Globus pallidus (tissue), 1 donor: ENCODE measurements at places on chromosomes 11 and 22.

GRCh38 chr11:28257761-28258160 lies 149.6 kb downstream of the METTL15 start:
- DNase-seq: no peak

DNA sequence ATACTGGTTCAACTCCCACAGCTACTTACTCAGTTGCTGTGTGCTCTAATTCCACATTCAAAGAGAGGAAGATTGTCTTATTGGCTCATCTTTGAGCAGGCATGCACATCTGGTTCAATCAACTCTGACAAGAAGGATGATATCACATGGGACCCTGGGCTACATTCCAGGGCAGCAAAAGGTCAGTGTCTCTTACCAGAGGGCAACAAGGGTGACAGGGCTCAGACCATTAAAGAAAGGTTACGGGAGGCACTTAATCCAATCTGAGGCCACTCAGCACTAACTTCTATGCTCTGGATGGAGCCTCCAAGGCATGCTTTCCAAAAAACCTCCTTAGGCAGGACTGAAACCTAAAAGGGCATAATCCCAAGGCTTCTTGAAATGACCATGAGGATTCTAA lies 549.4 kb upstream of the API5 start:
- no peak for DNase-seq

DNA sequence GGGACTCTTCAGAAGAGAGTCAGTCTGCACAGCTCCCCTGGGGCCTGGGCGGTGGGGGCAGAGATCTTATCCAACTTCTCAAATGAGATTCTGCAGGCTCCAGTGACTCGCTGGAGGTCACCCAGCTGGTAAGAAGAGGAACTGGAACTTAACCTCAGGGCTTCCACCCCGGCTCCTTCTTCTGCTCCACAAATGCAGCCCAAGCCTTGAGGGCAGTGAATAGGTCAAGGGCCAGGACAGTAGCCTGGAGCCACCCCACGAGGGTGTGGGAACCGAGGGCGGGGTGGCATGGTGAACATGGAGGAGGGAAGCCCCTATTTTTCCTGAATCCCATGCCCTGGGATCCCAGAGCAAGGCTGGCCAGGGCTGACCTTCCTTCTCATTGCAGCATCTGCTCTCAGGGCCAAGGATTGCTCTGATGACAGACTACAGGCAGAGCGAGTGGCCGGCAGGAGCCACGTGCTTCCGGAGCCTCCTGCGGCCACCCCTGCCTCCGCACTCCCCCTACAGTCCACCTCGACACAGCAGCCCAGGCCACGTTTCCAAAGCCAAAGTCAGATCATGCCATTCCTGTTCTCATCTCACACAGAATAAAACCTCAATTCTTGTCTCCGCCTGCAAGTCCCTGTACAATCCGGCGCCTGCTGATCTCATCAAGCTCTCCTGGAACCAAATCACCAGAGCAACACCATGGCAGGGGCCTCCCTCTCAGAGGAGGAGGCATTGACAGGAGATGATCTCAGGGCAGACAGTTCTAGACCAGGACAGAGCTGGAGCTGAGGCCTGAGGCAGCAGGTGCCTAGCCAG lies 21.1 kb upstream of the UPK3A start:
- DNase-seq: peak; percentile 82

DNA sequence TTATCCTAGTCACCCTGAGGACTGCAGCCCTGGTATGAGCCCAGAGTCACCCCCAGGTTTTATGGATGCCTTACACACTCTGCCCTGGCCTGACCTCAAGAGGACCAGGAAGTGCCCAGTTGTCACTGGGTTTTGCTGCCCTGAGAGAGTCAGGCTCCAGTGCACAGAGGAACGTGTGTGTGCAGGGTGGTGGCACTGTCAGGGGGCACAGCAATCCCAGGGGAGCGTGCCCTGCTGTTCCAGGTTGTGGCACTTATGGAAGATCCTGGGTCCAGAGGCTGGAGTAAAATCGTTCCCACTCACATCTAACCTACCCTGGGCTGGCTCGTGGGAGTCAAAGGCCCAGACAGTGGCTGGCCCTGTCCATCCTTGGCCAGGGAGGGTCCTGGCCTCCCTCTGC lies 7.6 kb downstream of the APOBEC3A start:
- no peak for DNase-seq

GRCh38 chr22:48004038-48004437 lies 1241.6 kb downstream of the TBC1D22A start:
- no peak for DNase-seq

DNA sequence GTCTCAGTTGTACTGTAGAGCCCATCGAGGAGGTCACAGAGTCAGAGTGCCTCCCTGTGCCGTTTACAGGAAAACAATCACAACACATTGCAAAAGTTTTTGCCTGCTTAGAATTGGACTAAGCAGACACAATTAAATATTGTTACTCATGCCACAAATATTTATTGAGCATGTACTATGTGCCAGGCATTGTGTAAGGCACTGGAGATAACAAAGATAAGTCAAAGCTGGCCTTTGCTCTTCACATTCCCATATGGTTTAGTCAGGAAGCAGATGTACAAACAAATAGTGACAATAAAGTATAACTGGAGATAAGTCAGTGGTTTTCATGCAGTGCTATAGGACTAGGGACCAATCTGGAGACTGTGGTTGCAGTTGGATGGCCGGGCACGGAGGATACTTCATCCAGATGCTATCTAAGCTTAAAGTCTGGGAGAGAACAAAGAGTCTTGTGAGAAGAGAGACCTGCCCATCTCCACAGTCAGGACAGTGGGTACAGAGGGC lies 550.7 kb downstream of the INSC start:
- no peak for DNase-seq

DNA sequence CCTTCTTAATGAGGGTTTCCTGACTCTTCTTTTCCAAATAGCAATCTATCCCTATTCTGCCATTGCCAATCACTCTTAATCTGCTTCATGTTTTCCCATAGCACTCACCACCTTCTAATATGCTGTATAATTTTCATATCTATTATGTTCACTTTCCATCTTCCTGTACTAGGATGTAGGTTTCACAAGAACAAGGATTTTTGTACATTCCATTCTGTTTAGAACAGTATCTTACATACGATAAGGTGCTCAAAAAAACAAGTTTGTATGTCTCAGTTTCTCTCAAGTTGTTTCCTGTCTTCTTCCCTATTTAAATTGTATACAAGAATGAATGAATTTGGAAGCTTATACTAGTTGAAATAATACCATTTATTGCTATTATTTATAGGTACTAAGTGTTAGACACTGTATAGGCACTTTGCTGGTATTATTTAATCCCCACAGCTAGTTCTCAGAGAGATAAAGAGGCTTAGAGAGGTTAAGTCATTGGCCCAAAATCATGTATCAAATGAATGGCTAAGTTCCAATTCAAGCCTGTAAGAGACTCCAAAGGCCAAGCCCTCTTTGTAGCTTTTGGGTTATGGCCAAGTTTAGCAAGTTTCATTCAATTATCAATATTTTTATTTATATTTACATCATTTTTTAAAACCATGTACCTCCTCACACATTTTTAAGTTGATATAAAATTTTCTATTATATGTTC lies 134.7 kb downstream of the PAX6 start:
- no peak for DNase-seq

GRCh38 chr11:85705800-85706199 lies 19.8 kb upstream of the CCDC89 start:
- DNase-seq: no peak

DNA sequence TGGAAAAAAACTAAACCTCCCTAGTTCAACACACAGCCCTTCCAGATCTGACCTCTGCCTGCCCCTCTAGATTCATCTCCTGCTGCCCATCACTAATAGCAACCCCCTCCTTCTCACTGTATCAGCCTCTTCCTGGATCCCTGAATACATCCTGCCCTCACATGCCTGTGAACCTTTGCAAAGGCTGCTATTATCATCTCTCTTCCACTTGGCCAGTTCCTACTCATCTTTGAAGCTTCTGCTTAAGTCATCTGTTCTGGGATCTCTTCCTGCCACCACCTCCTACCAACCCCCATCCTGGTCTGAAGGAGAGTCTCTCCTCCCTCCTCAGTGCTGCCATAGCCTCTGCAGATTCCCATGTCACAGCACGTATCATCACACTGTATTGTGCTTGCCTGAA lies 38.0 kb upstream of the AMOTL1 start:
- DNase-seq: no peak

- DNase-seq: no peak
Measured at GRCh38 chr11:34242037-34242625, 115.7 kb downstream of the ABTB2 start.

DNA sequence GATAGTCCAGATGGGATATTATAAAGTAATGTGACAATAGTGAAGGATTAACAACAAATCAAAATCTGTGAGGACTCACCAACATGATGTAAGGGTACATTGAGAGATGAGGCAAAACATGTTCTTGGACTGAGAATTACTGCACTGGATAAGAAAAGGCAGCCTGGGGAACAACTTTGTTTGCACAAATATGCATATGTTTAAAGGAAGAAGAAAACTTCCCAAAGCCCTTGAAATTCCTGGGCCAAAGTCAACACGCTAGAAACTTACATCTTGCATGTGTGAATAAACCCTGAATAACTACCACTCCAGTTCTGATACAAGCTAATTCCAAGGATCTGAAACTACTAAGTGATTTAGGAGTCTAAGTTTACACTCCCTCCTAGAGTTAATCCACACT lies 1.1 kb downstream of the OR52A5 start:
- no peak for DNase-seq

GRCh38 chr22:33209930-33210784 lies 152.0 kb upstream of the SYN3 start:
- peak; percentile 15 for DNase-seq

- DNase-seq: no peak
Measured at GRCh38 chr11:110469127-110469526, 39.4 kb downstream of the FDX1 start.
